T-helper 2 cell treated with Interferon-gamma antibody and Interleukin-4, amounts not matched to agents 5 μg/mL and 100 μg/mL, for 36 hours (primary cell): ENCODE measurements at places on chromosomes 5 and 9.

- H3K27ac ChIP-seq = no peak overlapping the region
- no peaks in the 10 kb centered on the region for H3K36me3 ChIP-seq
- no peaks in the 10 kb centered on the region for H3K4me1 ChIP-seq
- no peak overlapping the region for H3K4me3 ChIP-seq
- peaks cover 8% of the 10 kb centered on the region for H3K27me3 ChIP-seq
Measured at GRCh38 chr5:103511554-103511885, 51.1 kb downstream of the NUDT12 start.

GRCh38 chr9:109574061-109574882, 76.2 kb upstream of the PTPN3 start:
- H3K27me3 ChIP-seq = peaks cover 23% of the 10 kb centered on the region
- no peaks in the 10 kb centered on the region for H3K4me1 ChIP-seq
- H3K4me3 ChIP-seq = no peak overlapping the region
- DNase-seq = no peak

GRCh38 chr9:26229324-26230054, 551.2 kb upstream of the TUSC1 start:
- no peaks in the 10 kb centered on the region for H3K36me3 ChIP-seq
- no peaks in the 10 kb centered on the region for H3K27me3 ChIP-seq
- no peak overlapping the region for H3K4me3 ChIP-seq
- no peak for DNase-seq
- H3K4me1 ChIP-seq = no peaks in the 10 kb centered on the region
- H3K27ac ChIP-seq = no peak overlapping the region

GRCh38 chr9:26439061-26439624, 453.5 kb downstream of the CAAP1 start:
- no peak overlapping the region for H3K27ac ChIP-seq
- H3K4me1 ChIP-seq = no peaks in the 10 kb centered on the region
- no peak overlapping the region for H3K4me3 ChIP-seq
- H3K27me3 ChIP-seq = no peaks in the 10 kb centered on the region

DNA sequence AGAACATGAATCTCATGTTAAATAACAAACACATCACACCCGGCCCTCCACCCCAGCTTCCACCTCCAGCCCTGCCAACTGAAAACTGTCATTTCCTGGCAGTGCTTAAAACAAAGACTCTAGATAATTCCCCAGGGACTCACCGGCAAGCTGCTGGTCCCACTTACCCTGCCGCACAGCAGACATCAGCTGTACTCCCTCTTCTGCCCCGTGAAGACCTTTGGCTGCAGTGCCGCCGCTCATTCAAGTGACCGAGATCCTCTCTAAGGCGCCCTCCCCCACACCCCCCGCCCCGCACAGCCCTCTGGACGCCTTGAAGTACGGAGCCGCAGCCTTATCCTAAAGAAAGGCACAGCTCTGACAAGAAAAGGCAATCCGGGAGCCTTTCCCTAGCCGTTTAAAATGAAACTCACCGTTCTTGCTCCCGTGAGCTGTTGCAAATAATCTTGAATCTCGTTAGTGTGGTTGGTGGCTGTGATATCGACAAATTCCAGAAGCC, 434 bp downstream of the GLRX start:
- no peaks in the 10 kb centered on the region for H3K27me3 ChIP-seq
- peak; percentile 14 for DNase-seq
- H3K27ac ChIP-seq = peak overlapping the region; percentile 83
- peaks cover 60% of the 10 kb centered on the region for H3K4me1 ChIP-seq
- H3K36me3 ChIP-seq = peaks cover 21% of the 10 kb centered on the region
- H3K4me3 ChIP-seq = peak overlapping the region; percentile 99

GRCh38 chr9:2016408-2017330, 1.5 kb downstream of the SMARCA2 start:
- peaks cover 2% of the 10 kb centered on the region for H3K27me3 ChIP-seq
- H3K27ac ChIP-seq = peak overlapping the region; percentile 100
- peak overlapping the region; percentile 98 for H3K4me3 ChIP-seq

DNA sequence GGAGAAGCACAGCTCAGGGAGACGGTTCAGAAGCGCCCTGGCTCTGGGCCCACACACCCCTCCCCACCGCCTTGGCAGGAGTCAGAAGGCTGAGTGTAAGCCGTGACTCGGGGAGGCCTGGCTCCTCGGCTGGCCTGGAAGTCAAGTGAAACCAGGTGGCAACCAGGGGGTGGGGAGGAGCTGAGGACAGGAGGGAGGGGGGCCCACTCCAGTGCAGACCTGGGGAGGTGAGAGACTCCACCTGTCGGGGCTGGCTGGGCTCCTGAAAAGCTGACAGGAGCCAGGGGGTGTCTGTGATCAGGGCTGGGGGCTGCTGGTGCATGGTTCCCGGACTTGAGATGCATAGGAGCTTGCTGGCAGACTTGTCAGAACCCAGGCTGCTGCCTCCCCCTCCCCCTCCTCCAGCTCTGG, 150.2 kb upstream of the PHYKPL start:
- H3K4me1 ChIP-seq = no peaks in the 10 kb centered on the region
- no peak overlapping the region for H3K4me3 ChIP-seq
- no peak for DNase-seq
- H3K27ac ChIP-seq = no peak overlapping the region
- no peaks in the 10 kb centered on the region for H3K36me3 ChIP-seq

DNA sequence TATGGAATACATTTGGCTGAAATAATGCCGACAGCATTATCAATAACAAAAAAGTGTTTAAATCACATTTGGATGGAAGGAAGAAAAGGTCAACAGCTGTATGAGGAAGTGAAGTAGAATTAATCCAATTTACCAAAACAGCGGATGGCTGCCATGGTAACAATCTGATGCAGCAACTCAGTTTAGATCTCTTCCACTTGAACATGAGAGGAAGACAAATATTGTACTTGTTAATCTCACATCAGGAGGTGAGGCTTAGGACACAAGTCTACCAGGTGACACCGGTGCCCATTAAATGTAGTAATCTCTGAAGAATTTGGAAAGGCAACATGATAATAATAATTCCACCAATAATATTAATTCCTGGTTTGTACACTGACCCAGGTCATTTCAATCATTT, 2.4 kb downstream of the RASEF start:
- H3K4me1 ChIP-seq = no peaks in the 10 kb centered on the region
- DNase-seq = no peak
- H3K27ac ChIP-seq = no peak overlapping the region
- no peaks in the 10 kb centered on the region for H3K36me3 ChIP-seq

DNA sequence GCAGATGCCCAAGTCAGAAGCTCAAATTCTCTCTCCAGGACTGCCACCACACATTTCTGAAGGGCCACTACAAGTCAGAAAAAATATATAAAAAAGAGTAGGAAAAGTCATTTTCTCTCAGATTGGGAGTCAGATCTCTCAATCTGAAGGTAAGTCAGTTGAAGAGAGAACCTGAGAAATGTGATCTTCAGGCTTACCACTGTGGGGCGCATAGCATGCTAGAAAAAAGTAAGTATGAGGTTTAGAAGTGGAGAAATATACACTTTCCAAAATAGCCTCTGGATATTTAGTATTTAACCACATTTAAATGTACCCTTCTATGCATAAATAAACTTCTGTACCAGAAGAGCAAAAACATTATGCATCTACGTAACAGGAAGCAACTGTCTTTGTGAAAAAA, 800.7 kb upstream of the CTNND2 start:
- H3K4me1 ChIP-seq = no peaks in the 10 kb centered on the region
- no peak overlapping the region for H3K27ac ChIP-seq
- no peak overlapping the region for H3K4me3 ChIP-seq
- no peaks in the 10 kb centered on the region for H3K27me3 ChIP-seq
- H3K36me3 ChIP-seq = no peaks in the 10 kb centered on the region
- no peak for DNase-seq

DNA sequence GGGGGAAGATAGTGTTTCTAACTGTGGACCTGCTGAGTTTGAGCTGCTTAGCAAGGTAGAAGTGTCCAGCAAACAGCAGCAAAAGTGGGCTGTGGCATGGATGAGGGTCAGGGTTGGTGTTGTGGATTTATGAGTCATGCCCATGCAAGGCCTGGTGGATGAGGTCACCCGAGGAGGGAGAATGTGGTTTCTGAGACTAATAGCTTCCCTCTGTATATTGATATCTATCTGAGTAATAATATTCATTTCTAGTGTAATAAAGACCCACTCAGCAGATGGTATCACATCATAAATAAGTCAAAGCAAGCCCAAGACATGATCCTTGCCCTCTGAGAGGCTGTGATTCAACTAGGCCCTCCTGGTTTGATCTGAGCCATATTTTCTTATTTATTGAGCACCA, 597.8 kb upstream of the CLINT1 start:
- no peaks in the 10 kb centered on the region for H3K27me3 ChIP-seq
- H3K36me3 ChIP-seq = no peaks in the 10 kb centered on the region
- no peak overlapping the region for H3K27ac ChIP-seq
- H3K4me3 ChIP-seq = no peak overlapping the region

GRCh38 chr5:169442913-169443784, 140.4 kb upstream of the SPDL1 start:
- peaks cover 2% of the 10 kb centered on the region for H3K27me3 ChIP-seq
- no peak for DNase-seq
- H3K4me1 ChIP-seq = no peaks in the 10 kb centered on the region
- H3K36me3 ChIP-seq = no peaks in the 10 kb centered on the region
